ENCODE measurements at places on chromosomes 7 and 10.

DNA sequence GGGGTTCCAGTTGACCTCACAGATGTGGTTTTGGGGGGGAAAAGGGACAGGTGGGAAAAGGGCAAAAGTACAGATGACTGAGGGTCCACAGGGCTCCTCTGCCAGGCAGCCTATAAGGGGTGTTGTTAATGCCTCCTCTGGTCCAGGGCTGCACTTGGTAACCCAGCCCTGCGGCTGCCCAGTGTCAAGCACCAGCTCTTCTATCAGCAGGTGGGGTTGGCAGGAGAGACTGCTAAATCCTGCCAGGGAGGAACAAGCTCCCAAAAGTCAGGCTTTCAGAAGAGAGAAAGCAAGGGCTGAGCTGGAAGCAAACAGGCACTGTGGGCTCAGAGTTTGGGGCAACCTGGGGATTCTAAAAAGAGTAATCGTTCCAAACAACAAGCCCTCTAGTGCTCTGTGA is 39.1 kb downstream of the LRRC20 start:
- DNase-seq = no peak

DNA sequence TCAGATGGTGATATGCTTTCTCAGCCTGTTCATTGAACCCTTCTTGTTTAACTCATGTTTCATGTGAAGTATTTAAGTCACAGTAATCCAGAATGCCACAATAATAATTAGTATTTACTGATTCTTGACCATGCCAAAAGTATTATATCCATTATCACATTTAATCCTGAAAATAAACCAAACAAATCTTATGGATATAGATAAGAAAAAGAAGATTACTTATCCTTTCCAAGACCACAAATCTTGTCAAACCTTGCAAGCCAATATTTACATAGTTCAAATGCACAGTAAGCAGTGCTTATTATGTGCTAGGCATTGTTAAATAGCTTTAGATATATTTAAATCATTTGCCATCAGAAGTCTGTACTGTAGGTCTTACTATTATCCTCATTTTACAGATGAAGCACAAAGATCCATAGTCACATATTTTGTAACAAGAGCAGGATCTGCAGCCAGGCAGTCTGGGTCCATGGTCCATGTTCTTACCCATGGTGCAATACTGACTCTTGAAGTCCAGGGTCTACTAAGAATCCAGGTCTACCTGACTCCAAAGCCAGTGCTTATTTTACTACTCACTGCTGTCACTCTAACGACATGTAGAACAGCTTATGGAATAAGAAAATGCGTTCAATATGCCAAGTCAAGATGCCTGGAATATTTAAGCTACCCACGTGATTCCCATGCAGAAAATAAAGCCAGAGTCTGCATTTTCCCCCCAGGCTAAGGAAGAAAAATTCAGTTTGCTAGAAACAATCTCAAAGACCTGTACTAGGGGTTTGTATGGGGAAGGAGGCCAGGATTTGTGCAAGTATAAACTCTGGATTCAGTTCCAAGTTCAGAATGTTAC is 984.8 kb upstream of the LRRTM3 start:
- DNase-seq = no peak

- DNase-seq = no peak
Observed at GRCh38 chr10:13615650-13616300, 29.0 kb downstream of the PRPF18 start.

DNA sequence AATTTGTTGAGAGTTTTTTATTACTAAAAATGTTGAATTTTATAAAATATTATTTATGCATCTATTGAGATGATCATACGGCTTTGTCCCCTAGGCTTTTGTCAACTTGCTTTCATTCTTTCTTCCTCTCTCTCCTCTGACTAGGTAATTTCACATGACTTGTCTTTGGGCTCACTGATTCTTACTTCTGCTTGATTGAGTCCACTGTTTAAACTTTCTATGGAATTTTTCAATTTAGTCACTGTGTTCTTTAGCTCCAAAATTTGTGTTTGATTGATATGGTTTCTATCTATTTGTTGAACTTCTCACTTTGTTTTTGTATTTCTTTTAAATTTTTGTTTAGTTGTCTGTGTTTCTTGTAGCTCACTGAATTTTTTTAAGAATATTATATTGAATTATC is 65.9 kb upstream of the PTPRZ1 start:
- no peak for DNase-seq

GRCh38 chr10:61621605-61622051 is 41.1 kb upstream of the CABCOCO1 start:
- DNase-seq = no peak

GRCh38 chr10:116437076-116437692 is 9.5 kb downstream of the PNLIPRP3 start:
- no peak for DNase-seq

DNA sequence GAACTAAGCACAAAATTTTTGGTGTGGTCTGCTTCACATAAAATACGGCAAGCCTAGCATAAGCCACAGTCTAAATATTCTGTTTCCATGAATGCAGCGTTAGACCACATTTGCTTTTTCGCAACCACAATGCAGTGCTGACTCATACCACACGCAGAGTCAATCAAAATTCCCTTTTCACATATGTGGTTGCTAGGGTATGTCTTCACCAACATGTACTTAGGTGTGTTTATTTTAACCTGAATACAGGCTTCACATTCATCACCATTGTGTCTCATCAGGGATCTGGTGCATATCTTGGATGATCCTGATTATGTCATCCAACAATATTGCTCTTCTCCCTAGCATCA is 90.8 kb downstream of the CHN2 start:
- no peak for DNase-seq

- DNase-seq = no peak
Observed at GRCh38 chr7:70523249-70523988, 608.5 kb upstream of the GALNT17 start.

DNA sequence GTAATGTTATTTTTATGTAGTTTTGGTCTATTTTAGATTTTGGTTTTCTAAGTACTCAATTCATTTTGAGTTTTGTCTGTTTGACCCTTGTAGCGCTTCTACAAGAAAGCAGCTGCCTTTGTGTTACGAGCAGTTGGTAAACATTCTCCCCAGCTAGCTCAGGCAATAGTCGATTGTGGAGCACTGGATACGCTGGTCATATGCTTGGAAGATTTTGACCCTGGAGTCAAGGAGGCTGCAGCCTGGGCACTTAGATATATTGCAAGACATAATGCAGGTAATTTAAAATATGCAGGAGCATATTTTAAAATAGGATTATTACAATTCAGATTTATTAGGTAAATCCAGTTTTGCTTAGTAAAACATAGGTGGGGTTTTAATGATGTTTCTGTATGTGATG is 23.1 kb downstream of the SPAG6 start:
- DNase-seq = no peak

GRCh38 chr7:44376429-44377133 is 51.2 kb upstream of the CAMK2B start:
- no peak for DNase-seq

DNA sequence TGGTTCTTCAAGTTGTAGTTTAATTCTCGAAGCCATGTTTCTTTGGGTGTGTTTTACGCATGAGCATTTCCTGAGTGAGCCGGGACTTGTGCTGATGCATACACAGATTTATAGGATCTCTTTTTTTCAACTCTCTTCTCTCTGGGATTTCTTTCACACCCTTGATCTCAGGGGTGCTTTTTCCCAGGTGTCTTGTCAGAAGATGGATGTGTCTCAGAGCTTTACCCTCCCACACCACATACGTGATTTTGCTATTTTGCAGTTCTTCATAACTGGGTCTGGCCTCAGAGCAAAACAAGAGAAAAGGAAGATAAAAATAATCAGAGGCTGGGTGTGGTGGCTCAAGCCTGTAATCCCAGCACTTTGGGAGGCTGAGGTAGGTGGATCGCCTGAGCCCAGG is 177.0 kb downstream of the CAMK1D start:
- no peak for DNase-seq

GRCh38 chr10:11884706-11885423 is 61.7 kb downstream of the PROSER2 start:
- DNase-seq = no peak

DNA sequence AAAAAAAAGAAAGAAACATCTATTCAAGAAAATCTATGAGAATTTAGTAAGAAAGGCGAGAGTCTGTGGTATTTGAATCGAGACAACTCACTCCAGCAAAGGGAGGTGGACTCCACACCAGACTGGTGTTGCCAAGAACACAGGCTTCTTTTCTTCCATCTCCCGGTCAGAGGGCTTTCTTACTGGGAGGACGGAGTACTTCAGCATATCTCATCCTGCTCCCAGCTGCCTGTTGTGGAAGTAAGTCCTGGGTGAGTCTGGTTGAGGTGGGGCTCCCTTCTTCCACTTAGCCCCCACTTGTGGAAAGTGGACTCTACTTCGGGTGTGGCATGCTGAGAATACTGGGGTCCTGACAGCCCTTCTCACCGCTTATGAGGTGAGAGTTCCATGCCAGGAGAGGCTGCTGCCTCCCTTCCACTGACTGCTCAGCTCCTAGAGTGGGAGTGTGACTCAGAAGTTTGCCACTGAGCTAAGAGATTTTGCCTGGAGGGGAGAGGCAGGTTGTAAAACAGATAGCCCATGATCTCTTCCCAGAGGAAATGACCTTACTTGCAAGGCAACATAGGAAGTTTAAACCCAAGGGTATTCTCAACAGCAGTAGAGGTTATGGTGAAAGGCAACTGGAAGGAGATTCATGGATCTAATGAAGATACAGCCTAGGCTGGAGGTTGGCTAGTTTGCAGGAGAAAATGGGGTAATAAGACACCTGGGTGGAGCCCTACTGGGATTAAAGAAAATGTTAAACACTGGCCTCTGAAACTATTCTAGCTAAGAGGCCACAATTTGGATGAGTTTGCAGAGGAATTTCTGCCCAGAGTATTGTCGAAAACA is 3.5 kb upstream of the NACAD start:
- DNase-seq = no peak

DNA sequence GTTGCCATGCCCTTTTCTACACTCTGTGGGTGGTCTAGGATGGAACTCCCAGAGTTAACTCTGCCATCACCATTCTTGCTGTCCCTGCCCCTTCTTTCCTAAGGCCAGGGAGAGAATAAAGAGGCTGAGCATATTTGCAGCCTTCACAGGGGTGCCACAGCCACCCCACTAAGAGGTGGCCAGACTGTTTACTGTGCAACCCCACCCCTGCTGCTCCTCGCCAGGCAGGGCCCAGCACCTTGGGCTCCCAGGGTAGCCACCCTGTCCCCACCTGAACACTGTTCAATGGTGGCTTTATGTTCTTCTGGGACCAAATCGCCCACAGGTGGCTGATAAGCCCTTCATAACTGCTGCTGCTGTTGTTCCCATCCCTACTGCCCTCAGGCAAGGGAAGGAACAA is 198.9 kb downstream of the SNX13 start:
- DNase-seq = no peak

DNA sequence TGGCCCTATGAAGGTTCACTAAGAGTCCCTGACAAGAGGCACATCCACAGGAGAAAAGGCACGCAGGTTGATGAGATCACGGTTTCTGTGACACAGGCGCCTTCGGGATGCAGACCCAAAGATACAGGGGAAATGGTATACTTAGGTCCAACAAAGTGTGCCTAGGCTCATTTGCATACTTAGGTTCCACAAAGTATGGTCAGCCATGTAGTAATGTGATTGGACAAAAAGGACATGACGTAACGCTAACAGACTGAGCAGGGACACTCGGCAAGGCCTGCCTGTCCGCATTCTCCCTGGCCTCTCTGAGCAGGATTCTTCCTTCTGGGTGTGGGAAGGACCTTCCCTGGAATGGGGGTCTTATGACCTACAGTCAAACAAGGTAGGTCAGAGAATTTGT is 190.6 kb downstream of the CELF2 start:
- DNase-seq = no peak

DNA sequence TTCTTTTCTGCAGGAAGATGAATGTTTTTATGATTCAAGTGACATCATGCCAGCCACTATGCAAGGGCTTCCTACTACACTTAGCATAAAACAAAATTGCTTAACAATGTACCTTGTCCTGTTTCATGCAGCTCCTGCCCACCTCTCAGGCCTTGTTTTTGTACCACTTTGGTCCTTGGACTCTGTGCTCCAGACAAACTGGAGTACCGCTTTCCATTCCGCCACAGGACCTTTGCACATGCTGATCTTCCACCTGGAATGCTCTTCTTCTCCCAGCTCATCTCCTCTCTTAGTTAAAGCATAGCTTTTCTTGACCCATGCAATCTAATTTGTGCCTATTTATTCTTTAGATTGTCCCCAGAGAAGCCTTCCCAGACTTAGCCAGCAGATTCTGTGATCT is 77.5 kb upstream of the STK17A start:
- no peak for DNase-seq

DNA sequence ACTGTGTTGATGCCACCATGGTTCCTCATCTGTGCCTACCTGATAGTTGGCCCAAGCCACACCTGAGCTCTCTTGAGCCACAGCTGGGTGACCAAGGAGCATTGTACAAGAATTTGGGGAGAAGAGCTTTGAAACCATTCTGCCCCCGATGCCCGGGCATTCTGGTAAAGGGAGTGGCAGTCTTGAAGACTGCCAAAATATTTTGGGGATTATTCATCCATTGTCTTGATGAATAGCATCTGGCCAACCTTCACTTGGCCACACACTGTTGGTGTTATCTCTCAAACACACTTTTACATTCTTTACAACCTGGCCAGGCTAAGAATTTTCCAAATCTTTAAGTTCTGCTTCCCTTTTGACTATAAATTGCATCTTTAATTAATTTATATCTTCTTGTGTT is 113.1 kb upstream of the PCBD1 start:
- no peak for DNase-seq

DNA sequence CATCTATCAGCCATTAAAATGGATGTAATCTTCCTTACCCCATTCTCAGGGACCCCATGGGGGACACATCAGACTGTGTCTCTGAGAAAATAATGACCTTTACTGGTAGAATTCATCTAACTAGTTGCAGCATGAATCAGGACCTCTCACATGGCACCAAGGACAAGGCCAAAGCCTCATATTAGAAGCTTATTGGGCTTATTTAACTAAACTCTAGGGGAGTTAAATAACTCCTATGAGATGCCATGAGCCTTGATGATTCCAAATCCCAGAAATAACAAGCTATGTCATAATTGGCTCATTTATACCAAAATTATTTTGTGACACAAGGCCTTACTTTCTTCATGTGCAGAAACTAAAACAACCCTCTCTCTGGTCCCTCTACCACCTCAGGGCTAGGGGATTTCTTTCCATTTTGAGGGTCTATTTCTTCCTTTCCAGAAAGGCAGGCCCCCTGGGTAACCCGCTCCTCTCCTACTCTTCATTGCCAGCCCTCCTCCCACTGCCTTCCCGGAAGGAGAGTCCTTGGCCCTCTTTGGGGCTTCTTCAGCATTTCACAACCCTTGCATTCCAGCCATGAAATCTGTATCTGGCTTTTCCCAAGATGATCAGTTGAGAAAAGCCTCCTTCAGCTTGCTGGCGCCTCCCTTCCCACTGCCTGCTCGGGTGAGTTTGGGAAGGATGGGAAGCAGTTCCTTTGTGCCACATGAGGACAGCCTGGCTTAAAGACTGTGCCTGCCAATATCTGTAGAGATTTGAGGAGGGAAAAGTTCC is 41.8 kb upstream of the TRIM8 start:
- no peak for DNase-seq

GRCh38 chr7:47389923-47390630 is 191.8 kb downstream of the TNS3 start:
- no peak for DNase-seq

GRCh38 chr7:121404348-121404747 is 8.2 kb upstream of the FAM3C start:
- DNase-seq = no peak
